ENCODE measurements at places on chromosomes 2 and 18.

GRCh38 chr18:77071711-77072292 is 60.8 kb downstream of the MBP start:
- H3K4me3 ChIP-seq: no peak overlapping the region
- H3K27ac ChIP-seq: peak overlapping the region; percentile 90
- H3K36me3 ChIP-seq: no peaks in the 10 kb centered on the region
- no peaks in the 10 kb centered on the region for H3K27me3 ChIP-seq
- no peak for DNase-seq
- peaks cover 42% of the 10 kb centered on the region for H3K4me1 ChIP-seq

DNA sequence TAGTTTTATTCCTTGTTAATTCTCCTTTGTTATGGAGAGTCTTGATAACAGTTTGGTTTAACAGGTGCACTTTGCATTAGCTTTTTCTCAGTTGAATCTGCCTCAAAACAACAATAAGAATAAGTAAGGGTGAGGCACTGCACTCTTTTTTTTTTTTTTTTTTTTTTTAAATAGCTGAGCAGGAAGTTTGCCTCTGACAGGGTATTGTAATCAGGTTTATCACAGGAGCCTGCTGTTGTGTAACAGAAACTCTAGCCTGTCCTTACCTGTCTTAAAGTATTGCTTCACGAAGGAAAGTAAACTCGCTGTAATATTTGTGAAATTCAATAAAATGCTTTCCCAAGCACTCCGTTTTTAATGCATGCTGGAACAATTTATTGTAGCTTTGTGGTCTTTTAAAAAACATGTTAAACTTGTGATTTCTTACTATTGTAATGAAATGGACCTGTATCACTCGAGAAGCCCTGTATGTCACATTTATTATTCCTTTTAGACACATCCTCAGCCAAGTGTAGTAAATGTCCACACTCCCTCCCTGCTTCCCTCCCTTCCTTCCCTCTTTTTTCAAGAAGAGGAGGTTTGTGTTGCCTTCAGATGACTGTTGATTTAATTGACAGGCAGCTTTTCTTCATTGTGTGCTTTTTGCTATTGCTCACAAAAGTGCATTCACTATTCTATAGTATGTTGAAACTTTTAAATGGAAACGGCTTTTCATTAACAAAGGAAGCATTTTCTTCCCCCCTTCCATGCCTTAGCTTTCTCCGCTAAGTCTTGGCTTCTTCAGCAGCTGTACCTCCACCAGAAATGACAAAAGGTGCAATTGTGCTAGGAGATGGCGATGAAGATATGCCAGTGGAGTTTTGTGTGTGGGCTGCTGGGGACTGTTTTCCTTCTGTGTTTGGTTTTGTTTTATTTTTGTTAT is 52.7 kb downstream of the TAF1B start:
- no peaks in the 10 kb centered on the region for H3K27me3 ChIP-seq
- no peaks in the 10 kb centered on the region for H3K36me3 ChIP-seq
- H3K4me1 ChIP-seq: peaks cover 27% of the 10 kb centered on the region
- peak overlapping the region; percentile 29 for H3K27ac ChIP-seq

DNA sequence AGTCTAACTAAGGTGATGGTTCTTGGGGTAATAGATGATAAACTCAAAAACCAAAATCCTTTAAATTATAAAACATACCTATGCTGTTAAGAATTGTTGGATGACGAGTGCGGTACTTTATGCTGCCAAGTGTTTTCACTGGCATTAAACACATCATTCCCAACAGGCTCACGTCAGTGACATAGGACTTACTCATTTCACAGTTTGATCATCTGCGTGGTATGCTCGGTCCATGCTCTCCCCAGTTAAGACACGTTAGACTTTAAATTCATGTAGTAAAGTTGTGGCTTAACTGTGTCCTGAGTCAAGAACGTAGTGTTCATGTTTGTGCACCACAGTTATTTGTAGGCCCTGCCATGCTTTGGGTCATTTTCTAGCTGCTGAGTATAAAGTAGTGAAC is 125.6 kb upstream of the MYT1L start:
- no peak overlapping the region for H3K27ac ChIP-seq
- H3K4me3 ChIP-seq: no peak overlapping the region
- peak; percentile 45 for DNase-seq
- H3K27me3 ChIP-seq: no peaks in the 10 kb centered on the region
- no peaks in the 10 kb centered on the region for H3K36me3 ChIP-seq

GRCh38 chr18:61582202-61582710 is 249.0 kb downstream of the CDH20 start:
- no peak overlapping the region for H3K27ac ChIP-seq
- no peaks in the 10 kb centered on the region for H3K27me3 ChIP-seq
- no peak for DNase-seq
- H3K36me3 ChIP-seq: no peaks in the 10 kb centered on the region

DNA sequence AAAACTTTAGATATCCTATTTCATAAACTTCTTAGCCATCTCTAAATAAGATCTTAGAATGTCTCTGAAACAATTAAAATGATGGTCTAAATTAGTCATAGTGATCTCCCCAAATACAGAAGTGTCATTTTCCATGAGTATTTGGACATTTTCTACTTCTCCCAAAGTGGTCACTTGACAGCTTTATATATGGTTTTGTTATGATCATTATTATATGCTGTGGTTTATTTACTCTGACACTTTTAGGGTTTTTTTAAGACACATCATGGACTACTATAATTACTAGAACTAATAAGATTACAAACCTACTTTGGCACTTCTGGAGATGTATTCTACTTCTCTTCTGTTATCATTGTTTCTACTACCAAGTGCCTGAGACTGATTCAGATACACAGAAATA is 47.1 kb downstream of the SLC25A12 start:
- DNase-seq: no peak
- no peaks in the 10 kb centered on the region for H3K36me3 ChIP-seq
- H3K4me3 ChIP-seq: no peak overlapping the region
- no peaks in the 10 kb centered on the region for H3K27me3 ChIP-seq

All from osteoblast (primary cell).